Globus pallidus (tissue), 1 donor: ENCODE measurements at places on chromosomes 7 and 10.

DNA sequence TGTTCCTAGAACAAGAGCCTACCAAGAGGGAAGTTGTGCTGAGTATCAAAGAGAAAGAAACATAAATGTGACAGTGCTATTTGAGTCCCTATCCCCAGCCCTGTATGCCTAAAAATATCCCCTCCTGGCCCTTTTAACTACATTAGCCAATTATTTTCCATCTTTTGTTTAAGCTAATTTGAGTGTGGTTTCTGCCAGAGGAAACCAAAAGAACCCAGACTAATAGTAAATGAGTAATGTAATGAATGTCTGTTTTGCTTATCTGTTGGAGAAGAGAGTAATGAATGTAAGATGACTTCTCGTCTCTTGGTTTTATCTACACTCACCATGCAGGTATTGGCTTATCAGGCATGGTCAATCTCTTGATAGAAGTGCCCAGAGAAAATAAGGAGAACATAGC, 134.4 kb upstream of the CDK1 start:
- DNase-seq, result no peak

DNA sequence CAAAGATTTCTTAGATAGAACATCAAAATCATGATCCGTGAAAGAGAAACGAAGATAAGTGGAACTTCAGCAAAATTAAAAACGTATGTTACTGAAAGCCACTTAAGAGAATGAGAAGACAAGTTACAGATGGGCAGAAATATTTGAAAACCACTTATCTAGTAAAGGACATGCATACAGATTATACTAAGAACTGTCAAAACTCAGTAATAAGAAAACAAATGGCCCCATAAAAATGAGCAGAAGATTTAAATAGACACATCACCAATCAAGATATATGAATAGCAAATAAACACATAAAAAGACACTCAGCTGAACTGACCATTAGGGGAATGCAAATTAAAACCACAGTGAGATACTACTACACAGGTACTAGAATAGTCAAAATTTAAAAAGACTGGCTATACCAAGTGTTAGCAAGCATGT, 343.7 kb downstream of the PTEN start:
- DNase-seq, result no peak

GRCh38 chr10:114487815-114488536, 83.7 kb upstream of the AFAP1L2 start:
- no peak for DNase-seq

- no peak for DNase-seq
Observed at GRCh38 chr7:85529201-85529600, 342.3 kb upstream of the SEMA3D start.

- no peak for DNase-seq
Observed at GRCh38 chr7:42134276-42134876, 102.6 kb downstream of the GLI3 start.

DNA sequence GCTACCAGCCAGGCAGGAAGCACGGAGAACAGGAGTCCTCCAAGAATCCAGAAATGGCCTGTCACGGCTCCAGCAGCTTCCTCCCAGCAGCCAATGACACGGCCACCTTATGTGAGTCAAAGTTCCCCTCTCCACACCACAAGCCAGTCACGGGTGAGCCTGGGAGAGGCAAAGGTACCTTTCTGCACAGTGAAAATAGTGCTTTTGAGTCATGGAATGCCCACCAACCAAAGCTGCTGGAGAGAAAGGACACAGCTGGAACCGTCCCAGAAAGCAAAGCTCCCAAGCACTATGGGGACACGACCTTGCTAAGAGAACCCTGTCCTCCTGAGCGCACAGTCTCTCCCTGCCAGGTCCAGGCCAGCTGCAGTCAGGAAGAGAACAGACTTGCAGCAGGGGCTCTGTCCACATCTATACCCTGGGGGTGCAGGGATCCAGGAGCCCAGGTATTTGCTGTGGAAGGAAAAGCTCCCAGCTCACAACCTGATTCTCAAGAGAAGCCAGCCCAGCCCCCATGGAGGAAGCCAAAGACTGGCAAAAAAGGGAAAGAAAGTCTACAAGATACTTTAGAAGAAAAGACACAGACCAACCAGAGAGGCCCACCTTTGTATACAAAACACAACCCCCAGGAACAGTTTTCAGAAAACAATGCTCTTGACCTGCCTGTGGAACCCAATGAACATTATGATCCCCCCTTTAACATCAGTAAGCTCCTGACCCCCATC, 24.4 kb downstream of the C10orf71 start:
- DNase-seq, result no peak

DNA sequence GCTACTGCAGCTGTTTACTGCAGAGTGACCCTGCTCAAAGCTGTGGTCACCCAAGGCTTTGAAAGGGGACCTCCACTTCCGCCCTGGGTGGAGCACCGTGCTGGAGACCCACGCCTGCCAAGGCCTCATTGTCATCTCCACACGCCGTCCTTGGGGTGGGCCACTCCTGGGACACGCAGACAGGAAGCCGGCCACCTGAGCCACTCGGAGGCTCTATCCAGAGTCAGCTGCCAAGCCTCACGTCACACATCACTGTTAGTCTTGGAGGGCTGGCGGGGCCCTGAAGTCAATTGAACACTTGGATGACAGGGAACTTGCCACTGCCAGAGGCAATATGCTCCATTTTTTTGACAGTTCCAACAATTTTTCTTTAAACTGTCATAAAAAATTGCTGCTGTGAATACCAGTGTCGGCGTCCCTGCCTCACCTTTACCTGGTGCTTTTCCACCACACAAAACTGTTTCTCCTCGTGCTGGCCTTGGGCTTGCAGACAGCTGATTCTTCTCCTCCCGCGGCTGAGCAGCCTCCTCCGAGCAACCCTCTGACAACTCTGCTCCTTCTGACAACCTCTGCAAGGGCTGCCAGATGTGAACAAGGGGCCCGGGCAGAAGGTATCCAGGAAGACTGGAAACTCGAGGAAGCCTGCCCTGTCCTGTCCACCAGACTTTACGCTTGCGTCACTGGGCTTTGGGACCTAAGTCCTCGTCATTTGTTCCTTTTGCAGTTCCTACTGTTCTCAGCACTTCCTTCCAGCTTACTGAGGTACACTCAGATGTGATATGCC, 81.9 kb downstream of the EGFR start:
- no peak for DNase-seq

DNA sequence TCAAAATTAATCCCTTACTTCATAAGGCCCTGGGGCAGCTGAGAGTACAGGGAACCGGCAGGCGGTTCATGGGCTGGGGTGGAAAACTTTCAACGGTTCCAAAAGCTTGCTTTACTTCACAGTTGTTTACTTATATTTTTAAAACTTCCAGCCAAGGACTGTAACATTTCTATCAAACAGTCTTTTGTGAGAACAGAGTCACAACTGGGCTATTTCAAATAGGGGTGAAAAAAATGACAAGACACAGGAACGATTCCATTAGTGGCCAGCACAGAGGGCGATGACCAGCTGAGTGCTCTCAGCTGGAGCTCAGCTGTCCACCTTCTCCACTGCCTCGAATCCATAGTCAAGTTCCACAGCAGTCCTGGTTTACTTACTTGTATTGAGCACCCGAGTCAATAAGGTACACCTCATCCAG, 48.2 kb downstream of the XPNPEP1 start:
- DNase-seq, result no peak

DNA sequence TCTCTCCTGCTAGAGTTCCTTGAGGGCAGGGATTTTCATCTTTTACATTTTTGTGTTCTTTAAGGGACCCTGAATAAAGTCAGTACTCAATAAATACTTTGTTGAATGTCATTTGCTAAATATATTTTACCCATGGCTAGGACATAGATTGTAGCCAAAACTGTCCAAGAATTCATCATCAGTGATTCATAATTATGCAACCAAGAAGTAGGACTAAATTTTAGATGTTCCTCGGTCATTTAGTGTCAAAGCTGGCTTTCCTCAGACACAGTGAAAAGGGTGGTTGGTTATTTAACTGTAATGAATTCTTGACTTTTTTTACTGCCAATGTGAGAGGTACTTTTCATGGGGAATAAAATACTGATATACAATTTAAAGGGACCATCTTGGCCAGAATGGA, 3.3 kb downstream of the NUDT13 start:
- DNase-seq, result no peak
